Liver (tissue), 10 donors: ENCODE measurements at places on chromosomes 16 and 17. TPM values are rescaled to one million over a fixed set of nuclear protein-coding genes. Genes with fewer than 3 reads are reported as not detected.

CHAD gene
- total RNA-seq: 0.51 TPM

SMPD3 gene
- 10.6 TPM for total RNA-seq

CYB5D1 gene
- 12.0 TPM for total RNA-seq

FBXL20 gene
- total RNA-seq: 8.4 TPM

DNA sequence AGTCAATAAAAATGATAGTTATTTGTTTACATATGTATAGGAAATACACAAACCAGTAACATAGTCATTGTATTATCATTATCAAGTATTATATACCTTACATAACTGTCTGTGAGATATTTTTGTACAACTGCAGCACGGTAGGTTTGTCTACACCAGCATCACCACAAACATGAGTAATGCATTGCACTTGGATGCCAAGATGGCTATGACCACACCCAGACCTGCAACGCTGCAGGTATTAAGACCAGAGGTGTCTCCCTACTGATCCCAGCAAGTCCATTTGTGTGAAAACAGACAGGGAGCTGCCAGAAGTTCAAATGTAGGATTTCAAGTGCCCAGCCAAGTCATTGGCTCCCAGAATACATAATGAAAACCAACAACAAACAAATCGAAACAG is 34.2 kb upstream of the NOS2 start:
- no peak for DNase-seq

DNA sequence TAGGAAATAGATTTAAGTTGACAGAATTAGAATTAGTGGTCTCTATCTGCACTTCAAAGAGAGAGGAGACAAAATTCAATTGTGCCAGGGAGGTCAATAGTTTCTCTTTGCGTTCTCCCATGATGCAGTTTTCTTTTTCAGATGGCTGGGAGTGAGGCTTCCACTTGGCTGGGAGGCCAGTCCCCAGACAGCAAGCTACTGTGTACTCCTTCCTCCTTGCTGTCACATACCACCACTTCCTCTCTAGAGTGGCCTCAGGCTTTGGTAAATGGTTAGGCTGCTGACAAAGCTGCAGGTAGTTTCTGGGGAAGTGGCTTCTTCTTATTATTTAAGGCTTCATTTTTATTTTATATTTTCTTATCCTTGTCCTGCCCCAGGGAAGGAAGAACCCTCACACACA is 106.2 kb upstream of the HS3ST4 start:
- no peak for DNase-seq
